ENCODE measurements at places on chromosomes 5 and 9.

- no peak for DNase-seq
Observed at GRCh38 chr5:56088967-56089829, 94.4 kb upstream of the IL6ST start.

- DNase-seq: no peak
Observed at GRCh38 chr5:90193185-90193822, 216.3 kb downstream of the CETN3 start.

DNA sequence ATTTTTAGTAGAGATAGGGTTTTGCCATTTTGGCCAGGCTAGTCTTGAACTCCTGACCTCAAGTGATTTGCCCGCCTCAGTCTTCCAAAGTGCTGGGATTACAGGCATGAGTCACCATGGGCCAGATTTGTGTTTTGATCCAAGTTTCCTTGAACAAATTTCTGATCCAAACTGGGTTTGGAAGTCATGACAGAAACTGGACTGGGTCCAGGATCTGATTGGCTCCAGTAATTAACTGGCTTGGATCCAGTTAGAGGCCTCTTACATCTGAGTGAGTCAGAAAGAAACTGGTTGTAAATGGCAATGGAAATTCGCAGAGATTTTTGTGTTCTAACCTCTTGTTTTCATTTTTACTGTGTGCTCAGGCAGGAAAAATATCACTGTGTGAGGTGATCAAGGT lies 141.6 kb downstream of the SLC25A46 start:
- DNase-seq: no peak

- no peak for DNase-seq
Observed at GRCh38 chr5:88718736-88719135, 164.2 kb downstream of the MEF2C start.

DNA sequence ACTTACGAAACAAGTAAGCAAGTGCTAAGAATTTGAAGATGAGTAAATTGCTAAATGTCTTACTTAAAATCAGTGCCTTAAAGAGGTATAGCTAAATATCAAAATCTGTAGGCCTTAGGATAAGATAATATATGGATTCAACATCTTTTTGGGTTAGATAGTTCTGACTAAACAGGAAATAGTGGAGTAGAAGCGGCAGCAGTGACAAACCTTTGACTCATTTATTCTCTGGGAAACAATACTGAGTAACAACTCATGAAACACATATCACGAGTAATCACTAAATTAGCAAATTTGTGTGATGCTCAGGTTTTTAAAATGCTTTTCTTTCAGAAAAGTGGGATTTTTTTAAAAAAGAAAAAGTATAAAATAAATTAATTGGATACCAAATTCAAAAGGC lies 762.1 kb upstream of the TYRP1 start:
- no peak for DNase-seq

DNA sequence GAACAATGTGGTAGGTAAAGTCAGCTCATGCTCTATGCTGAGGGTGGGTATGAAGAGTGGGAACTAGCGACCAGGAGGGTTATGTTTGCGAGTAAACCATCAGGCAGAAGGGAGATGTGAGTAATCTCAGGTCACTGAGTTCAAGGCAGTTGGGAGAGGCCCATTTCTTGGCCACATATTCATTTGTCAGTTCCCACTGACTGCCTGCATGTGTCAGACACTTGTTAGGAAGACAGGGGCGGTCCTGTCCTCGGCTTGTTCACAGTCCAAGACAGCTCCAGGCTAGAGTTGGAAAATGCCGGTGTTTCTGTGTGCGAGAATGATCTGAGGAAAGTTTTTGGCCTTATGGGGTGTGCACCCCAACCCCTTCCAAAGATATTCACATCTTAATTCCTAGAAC lies 48.6 kb upstream of the GDNF start:
- DNase-seq: no peak

All from activated naive CD4-positive, alpha-beta T cell treated with anti-CD3 and anti-CD28 coated beads, Interleukin-2, amount 50 U/mL, for 72 hours (primary cell).